ENCODE measurements at places on chromosomes 7 and 10. TPM values are rescaled to one million over a fixed set of nuclear protein-coding genes. Genes with fewer than 3 reads are reported as not detected.

UNCX gene
- total RNA-seq = not detected

FAM221A gene
- 4.4 TPM for total RNA-seq

MLXIPL gene
- total RNA-seq = 0.42 TPM

TACC2 gene
- total RNA-seq = not detected

PLXNA4 gene
- total RNA-seq = 2.6 TPM

All from mononuclear cell (primary cell).